GM23338 (cell line): ENCODE measurements at places on chromosomes 7 and 10.

- DNase-seq: peak; percentile 76
Observed at GRCh38 chr10:46284286-46285229, 2.2 kb upstream of the ANTXRL start.

- no peak for DNase-seq
Observed at GRCh38 chr7:15424468-15424867, 137.3 kb downstream of the AGMO start.

DNA sequence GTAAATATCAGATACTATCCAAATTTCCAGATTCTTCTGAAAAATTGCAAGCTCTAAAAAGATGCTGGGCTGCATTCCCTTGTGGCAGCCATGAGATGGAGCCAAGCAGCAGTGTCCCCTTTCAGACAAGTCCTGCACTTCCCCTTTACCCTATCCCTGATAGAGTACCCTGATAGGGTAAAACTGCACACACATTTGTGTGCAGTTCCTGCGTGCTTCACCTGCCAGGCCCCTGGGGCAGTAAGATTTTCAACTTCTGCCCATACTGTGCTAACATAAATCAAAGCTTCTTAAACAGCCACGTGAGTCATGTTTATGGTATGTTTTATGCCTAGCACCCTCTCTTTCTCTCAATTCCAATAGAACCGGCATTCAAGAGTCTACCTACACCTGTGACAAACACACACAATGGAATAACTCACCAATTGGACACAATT, 52.2 kb downstream of the IFIT5 start:
- DNase-seq: peak; percentile 48

DNA sequence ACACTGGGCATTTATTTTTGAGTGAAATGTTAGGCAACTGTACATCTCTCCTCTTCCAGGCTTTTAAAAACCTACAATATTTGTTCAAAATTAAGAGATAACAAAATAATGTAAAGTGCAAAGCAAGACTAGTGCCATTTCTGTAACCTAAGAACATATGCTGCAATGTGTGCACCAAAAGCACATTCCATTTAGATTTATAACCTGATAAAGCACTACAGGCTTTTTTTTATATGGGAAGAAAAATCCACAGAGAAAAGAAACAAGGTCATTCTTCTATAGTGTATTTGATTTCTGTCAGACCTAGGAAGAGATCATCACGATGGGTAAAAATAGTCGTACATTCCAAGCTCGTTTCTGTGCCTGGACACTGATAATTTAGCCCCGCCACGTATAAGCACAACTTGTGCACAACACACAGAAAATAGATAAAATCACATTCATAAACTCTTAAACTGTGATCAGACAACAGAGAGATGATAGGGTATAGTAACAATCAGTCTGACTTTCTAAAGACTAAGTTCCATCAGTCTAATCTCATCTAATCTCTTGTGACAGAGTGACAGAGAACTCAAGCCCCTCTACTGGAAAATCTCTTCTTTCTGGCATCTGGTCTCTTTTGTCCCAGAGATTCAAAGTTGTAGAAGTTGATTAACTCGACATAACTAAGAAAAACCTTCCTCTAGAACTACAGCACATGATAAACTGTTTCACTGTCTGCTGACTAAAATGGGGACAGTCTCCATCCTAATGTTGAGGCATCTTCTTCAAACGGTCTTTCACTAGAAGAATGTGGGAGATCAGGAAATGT, 6.7 kb downstream of the LAMB1 start:
- DNase-seq: no peak

- peak; percentile 86 for DNase-seq
Observed at GRCh38 chr10:58531084-58531695, 18.5 kb downstream of the BICC1 start.

GRCh38 chr7:147859033-147859432, 731.5 kb upstream of the C7orf33 start:
- no peak for DNase-seq

DNA sequence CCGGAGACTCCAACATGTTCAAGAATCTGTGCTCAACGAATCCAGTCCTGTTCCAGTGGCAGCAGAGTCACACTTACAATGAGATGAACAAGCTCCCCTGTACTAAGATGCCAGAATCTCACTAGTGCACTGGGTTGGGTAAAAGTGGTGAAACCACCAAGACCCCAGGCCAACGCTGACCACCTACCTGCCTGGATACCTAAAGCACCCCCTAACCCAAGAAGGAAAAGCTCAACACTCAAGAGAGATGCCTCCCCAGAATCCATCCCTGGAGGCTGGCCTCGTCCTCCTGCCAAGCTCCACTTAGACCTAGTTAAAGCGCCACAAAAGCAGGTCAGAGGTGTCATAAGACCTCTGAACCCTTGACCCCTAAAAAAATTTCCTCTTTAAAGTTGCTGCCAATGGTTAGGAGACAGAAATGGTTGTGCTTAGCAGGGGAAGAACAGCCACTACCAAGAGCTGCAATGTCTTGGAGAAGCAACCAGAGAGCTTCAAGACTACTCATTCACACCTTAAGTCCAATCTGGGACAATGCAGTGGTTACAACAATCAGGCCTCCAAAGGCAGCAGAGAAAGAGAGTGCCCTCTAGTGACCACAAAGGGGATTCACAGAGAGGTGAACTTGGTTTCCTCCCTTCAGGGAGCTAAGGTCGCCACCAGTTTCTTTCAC, 94.6 kb upstream of the MACROH2A2 start:
- DNase-seq: peak; percentile 79

- DNase-seq: no peak
Observed at GRCh38 chr7:92767437-92767836, 68.9 kb downstream of the CDK6 start.
